ENCODE measurements at places on chromosomes 7 and 10.

DNA sequence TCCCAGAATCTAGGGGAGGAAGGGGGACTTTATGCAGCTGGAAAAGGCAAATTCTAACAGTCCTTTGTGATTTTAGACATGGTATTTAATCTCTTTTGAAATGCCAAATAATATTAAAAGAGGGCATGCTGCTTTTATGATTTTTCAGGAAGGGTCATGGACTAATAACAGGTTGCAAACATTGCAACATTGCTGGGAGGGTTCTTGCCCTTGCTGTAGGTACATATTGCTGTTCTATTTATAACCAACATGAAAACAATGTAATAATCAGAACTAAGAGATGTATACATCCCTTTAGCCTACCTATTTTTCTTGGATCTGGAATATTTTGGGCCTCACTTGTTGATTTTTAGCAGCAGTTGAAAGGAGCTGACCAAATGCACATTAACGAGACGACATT lies 411.6 kb downstream of the KCNMA1 start:
- no peak for DNase-seq

DNA sequence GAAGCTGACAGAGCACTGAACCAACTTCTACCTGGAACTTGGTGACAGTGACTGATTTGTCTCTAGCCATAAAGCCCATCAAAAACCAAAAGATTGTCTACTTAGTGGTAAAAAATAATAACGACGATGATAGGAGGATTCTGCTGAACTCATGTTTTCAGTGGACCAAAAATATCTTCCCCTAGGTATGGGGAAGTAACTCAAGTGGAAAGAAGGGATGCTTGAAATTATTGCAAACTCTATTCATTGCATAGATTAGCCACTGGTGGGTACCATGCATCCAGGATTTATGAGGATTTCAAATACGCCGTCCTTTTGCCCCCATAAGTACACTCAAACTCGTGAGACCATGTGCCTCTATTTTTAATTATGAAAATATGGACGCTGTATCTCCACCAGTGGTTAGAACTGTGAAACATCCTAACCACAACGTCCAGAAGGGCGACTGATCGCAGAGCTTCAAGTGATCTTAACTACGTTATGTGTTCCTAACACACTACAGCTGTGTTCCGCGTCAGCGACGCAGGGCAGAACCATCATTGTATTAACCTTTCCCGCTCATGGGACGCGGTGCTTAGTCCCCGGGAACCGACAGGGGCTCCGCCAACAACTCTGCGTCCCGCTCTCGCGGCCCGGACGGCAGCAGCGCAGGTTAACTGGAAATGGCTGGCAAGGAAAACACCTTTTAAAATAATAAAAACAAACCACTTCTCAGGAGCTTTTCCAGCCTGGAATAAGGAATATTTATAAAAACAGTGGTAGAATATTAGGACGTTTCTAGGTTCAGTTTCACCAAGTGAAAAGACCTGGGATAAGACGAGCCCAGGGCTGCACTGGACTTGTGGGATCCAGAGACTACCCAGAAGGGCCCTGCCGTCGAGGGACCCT lies 776 bp downstream of the PEX1 start:
- DNase-seq: peak; percentile 22

- no peak for DNase-seq
Measured at GRCh38 chr10:74118804-74119203, 31.8 kb downstream of the AP3M1 start.

GRCh38 chr7:16318989-16319915 lies 102.1 kb downstream of the CRPPA start:
- peak; percentile 24 for DNase-seq

All from renal cortical epithelial cell (primary cell).